ENCODE measurements at places on chromosomes 13 and 19. TPM values are rescaled to one million over a fixed set of nuclear protein-coding genes. Genes with fewer than 3 reads are reported as not detected.

The KIRREL2 gene
- under 0.01 TPM for total RNA-seq

DNA sequence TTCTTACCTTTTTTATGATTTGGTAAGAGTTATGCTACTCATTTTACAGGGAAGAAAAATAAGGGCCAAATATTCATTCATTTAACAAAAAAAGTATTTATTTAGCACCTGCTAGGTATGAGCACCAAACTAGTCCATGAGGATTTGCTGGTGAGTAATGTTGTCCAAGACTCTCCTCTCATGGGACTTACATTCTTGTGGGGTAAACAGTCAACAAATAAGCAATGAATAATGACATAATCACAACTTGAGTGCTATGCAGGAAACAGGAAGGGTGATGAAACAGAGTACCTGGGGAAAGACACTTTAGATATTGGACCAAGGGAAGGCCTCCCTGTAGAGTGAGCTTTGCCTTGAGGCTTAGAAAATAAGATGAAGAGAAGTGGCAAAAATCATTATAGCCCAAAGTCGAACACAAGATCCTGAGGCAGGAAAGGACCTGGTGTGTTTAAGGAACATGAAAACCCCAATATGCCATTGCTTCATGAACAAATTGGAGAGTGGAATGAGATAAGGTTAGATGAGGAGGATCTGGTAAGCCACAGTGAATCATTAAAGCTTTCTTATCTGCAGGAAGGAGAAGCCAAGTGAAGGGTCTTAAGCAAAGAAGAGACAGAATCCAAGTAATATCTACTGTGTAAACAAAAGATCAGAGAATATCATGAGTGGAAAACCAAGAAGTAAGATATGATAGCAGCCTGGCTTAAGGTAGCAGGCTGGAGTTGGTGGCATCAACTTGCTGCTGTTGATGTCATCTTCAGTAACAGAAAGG is 294.5 kb upstream of the NBEA start:
- DNase-seq: peak; percentile 36

The TDRD12 gene
- under 0.01 TPM for total RNA-seq

- DNase-seq: no peak
These were observed 530.0 kb downstream of the RFC3 start for GRCh38 chr13:34347784-34348573.

The DBP gene
- total RNA-seq: 17.2 TPM

DNA sequence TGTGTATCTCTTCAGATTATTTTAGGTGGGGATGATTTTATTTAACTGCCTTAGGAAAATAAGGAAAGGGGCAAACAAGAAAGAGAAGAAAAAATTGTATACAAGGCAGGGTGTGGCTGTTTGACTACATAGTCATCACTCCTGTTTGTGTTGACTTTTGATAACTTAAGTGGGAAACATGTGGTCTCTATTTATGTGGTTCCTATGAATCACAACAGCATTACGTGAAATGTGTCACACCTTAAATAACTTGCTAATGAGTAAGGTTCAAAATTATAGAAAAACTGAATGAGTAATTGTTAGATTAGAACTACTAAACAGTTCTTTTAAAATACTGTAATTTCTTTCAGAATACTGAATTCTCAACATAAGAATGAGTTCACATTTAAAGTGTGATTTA is 69.3 kb downstream of the LMO7 start:
- peak; percentile 93 for DNase-seq

The URAD gene
- total RNA-seq: not detected

- peak; percentile 84 for DNase-seq
These were observed 26.8 kb downstream of the ZNF627 start for GRCh38 chr19:11624069-11624463.

Measured in fibroblast of lung (primary cell).